ENCODE measurements at places on chromosomes 2 and 18.

DNA sequence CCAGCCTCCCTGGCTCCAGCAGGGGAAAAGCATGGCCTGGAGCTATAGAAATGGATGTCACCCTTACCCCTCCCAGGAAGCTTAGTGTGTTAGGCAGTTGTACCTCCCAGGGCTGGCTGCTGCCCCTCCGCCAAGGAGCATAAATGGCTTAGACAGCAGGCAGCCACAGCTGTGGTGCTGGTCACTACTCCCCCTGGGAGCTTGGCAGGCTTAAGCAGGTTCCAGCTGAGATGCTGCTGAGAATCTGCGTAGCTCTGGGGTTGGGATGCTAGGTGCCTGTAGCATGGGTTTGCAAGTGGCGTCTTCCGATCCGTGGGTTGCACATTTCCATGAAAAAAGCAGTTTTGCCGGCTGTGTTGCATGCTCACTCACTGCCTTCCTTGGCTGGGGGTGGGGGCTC, 369.7 kb downstream of the CTNNA2 start:
- no peak for DNase-seq

DNA sequence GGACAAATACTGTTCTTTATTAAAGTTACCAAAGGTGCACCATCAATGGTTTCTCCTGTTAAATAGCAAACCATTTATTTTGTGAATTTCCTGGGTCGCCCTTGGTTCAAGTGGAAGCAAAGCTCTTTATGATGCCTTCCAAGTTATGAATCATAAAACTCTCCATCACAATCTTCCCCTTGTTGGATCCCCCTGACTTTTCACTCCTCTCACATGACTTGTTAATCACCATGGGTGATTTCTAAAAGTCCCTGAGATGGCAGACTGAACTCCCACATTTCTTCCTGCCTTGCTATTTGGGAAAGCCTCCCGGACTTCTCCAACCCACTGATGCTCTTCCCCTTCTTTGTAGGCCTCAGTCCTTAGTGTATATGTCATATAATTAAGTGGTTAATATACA, 176.0 kb downstream of the THADA start:
- DNase-seq: no peak

DNA sequence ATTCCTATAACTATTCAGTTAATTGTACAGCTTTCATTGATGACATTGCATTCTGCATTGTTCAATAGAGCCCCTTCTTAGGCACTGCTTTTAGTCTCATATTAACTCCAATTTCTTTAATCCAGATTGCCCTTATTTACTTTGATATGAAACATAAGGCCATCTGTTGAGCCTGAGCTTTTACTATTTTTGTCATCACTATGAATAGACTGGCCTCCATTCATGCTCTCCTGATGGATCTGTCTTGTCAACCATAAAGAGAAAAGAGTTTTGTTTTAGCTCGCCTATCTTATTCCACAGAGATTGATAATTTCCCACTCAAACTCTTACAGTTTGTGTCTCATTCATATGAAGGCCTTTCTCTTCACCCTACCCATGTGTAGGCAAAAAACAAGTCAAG, 159.2 kb upstream of the DTNA start:
- no peak for DNase-seq

GRCh38 chr18:49212819-49213218, 247.6 kb downstream of the DYM start:
- DNase-seq: no peak

DNA sequence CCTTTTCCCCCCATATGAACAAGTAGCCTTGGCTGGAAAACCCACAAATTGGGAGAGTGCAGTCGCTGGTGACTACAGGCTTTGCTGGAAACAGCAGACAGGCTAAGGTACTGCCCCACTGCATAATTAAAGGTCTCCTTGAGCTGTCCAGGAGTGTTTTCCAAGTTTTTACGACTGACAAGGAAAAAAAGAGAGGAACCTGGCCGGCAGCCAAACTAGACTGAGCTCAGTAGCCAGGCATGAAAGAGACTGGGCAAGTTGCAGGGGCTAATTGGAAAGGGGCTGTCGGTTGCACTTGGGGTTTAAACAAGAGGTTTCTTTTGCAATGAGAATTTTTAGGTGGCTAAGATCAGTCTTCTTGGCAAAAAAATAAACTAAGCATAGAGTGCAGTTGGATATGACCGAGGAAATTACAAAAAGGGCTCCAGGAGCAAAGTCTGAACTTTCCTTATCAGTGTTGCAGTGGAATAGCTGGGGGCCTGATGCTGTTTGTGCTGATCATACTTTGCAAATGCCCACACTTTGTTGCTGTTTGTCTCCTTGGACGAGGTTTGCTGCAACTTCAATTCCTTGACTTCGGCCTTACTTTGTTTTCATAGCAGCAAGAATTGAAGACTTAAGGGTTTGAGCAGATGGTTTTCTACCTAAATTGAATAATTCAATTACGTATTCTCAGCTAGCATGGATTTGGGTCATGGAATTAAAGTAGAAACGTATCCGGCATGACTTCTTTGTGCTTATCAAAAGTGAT, 2.1 kb downstream of the GULP1 start:
- DNase-seq: no peak

GRCh38 chr18:3593381-3593903, 143.5 kb downstream of the TGIF1 start:
- DNase-seq: no peak

- no peak for DNase-seq
Measured at GRCh38 chr2:236089271-236090026, 78.7 kb downstream of the GBX2 start.

DNA sequence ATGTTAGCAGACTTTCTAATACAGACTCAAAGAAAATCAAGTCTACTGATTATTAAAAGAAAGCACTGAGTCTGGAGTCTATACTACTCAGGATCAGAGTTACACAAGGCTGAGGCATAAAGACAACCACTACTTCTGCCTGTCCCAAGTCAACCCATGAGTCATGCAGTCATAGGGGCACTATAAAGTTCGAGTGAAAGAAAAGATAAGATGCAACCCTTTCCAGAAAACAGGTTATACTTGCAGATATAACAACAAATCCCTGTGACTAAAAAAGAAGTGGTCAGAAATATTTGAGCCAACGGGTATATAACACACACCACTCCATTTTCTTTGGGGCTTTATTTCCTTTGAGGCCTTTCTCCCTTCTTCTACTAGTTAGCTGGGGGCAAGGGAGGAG, 18.6 kb upstream of the SCRN3 start:
- DNase-seq: no peak

- DNase-seq: no peak
Measured at GRCh38 chr2:66390811-66391210, 44.1 kb upstream of the MEIS1 start.

DNA sequence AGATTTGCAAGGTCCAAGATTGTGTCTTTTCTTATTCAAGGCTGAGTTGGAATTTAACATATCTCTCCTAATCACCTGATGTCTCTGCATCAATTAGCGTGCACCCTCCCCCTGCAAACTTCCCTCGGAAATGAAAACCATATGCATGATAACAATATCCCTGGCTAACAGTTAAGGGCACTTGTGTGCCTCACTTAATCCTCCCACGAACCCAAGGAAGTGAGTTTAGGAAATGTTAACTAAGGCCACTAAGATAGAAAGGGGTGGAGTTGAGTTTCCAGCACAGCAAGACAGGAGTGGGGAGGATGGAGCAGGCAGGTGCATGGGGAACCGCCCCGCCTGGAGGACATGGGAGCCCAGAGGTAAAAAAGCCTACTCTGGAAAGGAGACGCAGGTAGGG, 52.4 kb upstream of the PTMA start:
- DNase-seq: no peak

DNA sequence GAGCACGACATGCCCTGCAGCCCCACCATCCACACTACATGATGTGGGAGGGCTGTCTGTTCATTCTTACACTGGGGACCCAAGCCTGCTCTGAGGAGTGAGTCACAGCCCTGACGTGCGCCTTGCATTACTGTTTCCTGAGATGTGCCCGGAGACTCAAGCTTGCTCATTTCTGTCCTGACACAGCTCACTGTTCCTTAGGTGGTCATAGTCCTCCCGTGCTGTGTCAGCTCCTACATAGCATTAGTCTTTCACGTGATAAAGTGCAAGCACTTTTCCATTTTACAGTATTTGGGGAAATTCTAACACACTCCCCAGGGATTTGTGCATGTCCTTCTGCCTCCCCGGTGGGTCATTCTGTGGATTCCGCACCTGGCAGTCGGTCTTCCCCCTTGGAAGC, 46.2 kb upstream of the TRIM43B start:
- no peak for DNase-seq

- no peak for DNase-seq
Measured at GRCh38 chr2:37872192-37872750, 52.8 kb upstream of the RMDN2 start.

DNA sequence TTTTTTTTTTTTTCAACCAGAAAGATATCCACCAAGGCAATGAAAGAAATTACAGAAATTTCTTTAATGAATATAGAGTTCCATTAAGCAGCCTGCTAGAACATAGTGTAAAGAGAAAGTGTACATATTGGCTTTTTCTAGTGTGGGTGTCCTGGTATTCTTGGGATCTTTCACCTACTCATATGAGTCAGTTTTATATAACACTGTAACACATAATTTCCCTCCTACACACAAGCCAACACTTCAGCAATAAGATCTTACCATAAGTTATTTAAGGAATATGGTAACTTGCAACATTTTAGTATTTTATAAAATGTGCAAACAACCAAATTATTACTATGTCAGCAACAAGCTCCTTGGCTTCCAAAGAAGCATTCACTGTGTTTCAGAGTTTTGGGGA, 59.9 kb downstream of the ZRANB3 start:
- DNase-seq: no peak
